ENCODE measurements at places on chromosomes 16 and 17.

- DNase-seq = no peak
These were observed 4.4 kb downstream of the PGAP3 start for GRCh38 chr17:39683295-39683939.

DNA sequence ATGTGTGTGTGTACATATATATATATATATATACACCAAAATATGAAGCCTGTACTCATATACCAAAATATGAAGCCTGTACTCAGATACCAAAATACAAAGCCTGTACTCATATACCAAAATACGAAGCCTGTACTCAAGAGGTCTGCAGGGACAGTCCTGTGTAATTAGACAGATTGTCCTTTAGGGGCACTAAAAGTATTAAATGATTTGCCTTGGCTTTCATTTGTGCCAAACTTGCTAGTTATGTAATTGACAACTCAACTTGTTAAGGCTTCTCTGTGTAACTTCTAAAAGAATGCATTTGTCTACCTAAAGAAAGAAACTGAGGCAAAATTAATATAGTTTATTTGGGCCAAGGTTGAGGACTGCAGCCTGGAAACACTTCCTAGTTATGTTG is 30.8 kb upstream of the DHX40 start:
- DNase-seq = no peak

GRCh38 chr17:79978548-79978855 is 57.2 kb downstream of the TBC1D16 start:
- DNase-seq = peak; percentile 58

DNA sequence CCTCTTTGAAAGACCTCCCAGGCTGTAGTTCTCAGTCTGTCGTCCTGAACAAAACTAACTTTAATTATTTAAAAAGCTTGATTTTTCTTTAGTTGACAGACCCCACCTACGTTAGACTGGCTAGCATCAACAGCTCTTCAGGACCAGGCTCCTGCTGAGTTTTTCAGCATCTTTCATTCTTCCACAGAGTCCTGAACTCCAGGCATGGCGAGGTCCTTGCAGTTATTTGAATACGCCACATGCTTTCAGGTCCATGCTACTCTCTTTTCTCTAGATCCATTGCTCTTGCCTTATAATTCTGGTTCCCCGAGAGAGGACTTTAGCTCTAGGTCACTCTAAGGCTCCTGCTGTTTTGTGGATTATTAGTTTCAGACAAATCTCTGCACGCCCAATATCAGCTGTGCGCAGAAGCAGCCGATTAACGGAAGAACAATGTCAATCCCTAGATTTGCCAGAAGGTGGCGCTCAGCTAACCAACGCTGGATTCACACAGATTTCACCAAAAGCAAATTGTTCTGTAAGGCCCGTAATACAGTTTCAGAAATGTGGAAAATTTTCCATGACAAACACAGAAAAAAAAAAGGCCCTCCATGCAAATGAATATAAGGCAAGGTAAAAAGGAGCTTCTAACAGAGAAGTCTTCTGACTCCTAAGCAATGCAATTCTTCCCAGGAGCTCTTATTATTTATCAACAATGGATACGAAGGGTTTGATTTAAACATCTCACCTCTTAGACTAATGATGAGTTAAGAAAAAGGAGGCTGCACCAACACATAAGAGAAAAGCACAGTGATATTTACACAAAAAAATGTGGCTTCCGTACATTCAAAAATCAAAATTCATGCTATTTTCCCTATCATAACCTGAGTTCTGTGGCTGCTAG is 33.5 kb upstream of the BCO1 start:
- DNase-seq = peak; percentile 86

DNA sequence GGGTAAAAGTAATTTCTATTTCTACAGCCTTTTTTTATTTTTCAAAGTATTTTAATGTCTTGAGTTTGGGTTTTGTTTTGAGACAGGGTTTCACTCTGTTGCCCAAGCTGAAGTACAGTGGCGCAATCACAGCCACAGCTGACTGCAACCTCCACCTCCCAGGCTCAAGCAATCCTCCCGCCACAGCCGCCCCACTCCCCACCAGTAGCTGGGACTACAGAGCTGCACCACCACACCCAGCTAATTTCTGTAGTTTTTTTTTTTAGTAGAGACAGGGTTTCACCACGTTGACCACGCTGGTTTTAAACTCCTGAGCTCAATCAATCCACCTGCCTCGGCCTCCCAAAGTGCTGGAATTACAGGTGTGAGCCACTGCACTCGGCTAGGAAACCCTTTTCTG is 44.0 kb downstream of the TUBD1 start:
- DNase-seq = peak; percentile 58

DNA sequence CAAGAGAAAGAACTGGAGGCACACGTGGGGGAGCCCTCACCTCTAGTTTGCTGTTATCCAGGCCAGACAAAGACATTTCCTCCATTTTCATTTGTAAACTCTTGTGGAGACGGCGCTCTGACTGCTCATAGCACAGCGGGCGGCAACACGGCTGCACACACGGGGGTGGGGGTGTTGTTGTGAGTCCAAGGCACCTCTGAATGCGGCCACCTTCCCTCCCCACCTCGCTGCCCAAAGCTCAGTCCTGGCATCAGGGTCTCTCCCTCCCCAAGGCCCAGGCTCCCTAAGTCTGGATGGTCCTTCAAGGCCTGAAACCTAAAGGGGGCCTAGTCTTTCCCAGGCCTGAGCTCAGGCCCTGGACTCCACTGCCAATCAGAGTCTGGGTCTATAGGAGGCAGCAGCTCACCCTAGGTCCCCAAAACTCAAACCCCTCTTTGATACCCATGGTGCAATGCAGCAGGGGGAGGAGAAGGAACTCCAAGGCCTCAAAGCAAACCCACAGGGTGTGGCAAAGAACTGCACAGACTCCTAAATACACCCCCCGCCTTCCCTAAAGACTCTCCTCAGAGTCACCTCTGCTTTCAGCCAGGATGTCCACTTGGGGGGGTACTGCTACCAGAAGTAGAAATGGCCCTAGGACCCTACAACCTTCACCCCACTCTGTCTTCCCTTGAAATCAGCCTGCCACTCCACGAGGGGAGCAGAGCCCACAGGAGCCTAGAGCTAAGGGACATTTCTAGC is 1.5 kb downstream of the ATXN7L3 start:
- peak; percentile 87 for DNase-seq

Measured in foreskin fibroblast (primary cell).